Activated T-helper 17 cell treated with anti-CD3 and anti-CD28 coated beads, Interleukin-2, amount 50 U/mL, for 72 hours (primary cell): ENCODE measurements at places on chromosomes 16 and 17. TPM values are rescaled to one million over a fixed set of nuclear protein-coding genes. Genes with fewer than 3 reads are reported as not detected.

- no peak for ATAC-seq
These were observed 160.8 kb downstream of the CA10 start for GRCh38 chr17:51997723-51998122.

- peak; percentile 89 for ATAC-seq
These were observed 180.0 kb upstream of the CACNG3 start for GRCh38 chr16:24075931-24076716.

DNA sequence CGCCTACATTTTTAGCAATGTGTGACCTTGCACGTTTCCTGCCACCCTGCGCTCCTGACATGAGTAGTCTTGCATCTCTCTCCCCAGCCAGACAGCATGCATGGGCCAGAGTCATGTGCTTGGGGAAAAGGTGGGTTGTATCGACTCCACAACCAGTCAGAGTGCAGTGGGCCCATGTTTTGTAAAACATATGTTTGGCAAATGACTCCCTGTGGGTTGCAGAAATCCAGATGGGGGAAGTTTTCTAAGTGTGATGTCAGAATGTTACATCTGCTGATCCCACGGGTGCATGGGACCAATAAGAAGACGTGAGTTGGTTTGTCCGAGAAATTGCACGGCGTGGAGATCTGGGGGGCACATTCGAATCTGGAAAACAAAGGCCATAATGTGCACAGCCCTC is 147.1 kb downstream of the FOXL1 start:
- ATAC-seq, result no peak

DNA sequence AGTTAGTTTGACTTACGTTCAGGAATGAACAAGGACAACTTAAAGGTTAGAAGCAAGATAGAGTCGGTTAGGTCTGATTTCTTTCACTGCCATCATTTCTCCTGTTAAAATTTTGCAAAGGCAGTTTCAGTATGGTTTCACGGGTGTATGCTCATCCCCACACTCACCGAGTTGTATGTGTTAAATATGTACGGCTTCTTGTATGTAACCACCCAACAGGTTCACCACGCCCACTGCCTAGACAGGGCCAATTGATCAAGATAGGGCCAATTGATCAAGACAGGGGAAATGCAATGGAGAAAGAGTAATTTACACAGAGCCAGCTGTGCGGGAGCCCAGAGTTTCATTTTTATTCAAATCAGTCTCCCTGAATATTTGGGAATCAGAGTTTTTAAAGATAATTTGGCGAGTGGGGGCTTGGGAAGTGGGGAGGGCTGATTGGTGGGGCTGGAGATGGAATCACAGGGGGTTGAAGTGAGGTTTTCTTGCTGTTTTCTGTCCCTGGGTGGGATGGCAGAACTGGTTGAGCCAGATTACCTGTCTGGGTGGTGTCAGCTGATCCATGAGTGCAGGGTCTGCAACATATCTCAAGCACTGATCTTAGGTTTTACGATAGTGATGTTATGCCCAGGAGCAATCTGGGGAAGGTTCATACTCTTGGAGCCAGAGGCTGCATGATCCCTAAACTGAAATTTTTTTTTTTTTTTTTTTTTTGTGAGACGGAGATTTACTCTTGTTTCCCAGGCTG is 62.4 kb upstream of the PLCG2 start:
- ATAC-seq, result peak; percentile 59

- ATAC-seq, result no peak
These were observed 181.8 kb upstream of the AXIN2 start for GRCh38 chr17:65743308-65743655.

DNA sequence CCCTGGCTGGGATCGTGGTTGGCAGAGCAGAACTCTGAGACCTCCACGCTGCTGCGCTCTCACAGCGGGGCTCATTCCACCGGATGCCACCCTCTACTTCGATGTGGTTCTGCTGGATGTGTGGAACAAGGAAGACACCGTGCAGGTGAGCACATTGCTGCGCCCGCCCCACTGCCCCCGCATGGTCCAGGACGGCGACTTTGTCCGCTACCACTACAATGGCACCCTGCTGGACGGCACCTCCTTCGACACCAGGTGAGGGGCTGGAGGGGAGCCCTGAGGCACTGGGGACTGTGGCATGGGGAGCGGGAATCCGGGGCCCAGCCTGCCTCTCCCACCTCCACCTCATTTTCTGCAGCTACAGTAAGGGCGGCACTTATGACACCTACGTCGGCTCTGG is 5.2 kb downstream of the FKBP10 start:
- ATAC-seq, result no peak

DNA sequence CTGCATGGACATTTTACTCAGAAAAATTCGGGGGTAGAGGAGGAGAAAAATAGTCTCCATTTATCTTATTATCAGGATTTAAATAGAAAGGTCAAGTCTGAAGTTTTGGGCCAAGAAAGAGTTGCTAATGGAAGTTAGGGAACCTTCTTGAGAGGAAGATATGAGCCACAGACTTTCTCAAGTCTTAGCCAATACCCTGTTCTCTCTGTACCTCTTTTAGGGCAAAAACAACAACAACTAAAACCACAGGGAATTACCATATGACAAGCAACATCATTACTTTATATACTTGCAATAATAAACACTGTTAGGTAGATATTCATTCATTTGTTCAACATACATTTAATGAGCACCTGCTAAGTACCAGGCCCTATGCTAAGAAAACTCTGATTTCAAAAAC is 282.2 kb upstream of the CDH5 start:
- ATAC-seq, result no peak

- ATAC-seq, result no peak
These were observed 507.5 kb upstream of the HSBP1 start for GRCh38 chr16:83300326-83300725.

DNA sequence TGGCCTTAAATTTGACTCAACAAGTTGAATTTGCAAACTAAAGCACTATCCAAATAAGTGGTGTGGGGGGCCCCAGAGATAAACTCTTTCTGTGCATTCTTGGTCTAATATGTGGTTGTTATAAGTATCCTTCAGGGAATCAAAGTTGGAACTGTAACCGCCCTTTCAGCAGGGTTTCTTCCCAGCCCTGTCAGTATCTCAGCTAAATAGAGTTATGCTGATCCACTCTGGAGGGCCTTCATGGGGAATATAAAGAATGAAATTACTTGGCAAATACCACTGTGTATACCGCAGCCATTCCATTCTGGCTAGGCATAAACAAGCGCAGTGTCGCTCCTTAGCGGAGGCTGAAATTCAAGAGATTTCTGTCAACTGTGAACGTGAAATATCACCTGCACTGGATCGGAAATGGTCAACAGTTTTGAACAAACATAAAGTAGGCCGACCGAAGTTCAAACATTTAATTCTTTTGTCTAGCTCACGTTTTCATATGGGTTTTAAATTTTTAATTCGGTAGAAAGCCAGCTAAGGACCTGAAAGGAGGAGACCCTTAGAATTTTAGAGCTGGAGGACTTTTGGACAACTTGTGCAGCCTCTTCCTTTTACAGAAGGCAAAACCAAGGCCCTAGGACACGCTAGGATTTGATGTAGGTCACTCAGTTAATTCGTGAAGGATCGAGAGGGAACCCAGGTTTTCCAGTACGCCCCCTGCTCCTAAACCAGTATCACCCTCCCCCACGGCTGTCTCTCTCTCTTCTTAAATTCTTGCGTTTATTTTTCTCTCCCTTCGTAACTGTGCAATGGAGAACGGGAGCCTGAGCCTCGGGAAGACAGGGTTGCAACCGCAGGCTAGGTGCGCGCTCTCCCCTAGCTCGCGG is 74.7 kb downstream of the CHD9 start:
- ATAC-seq, result no peak

- peak; percentile 78 for ATAC-seq
These were observed 32.7 kb downstream of the ZZEF1 start for GRCh38 chr17:4110152-4110551.

DNA sequence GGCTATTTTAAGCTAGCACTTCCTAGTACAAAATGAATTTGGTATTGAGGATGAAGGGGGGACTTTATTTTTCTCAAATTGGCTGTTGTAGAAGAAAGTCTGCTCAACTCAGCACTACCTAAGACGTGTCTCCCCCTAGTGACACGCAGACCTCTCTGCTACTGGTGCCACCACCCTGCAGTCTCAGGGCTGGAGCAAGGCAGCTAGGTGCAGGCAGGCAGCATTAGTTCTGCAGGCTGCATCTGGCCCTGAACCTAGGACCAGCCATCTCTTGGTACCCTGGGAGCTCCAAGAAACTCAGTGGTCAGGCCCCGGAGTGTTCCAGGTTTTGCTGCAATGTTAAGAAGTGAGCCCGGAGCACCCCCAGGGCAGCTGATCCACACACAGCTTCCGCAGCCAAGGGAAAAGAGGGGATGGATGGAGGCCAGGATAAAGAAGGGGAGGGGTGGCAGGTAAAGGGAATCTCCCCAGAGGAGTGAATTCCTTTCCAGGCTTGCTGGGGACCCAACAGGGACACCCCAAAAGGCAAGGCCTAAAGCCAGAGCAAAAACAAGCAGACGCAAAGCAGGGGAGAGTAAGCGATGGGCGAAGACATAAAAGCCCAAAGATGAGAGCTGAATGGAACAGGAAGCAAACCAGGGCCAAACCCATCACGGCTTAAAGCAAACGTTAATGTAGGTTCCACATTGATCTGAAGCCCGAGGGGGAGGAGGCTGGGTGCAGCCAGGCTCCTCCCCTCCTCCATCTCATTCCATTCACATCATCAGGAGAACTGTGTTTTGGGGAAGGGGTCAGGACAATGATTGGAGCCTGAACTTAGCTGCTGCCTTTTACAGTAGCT is 200.5 kb downstream of the ZFHX3 start:
- no peak for ATAC-seq

GRCh38 chr16:84611041-84611440 is 6.8 kb downstream of the COTL1 start:
- no peak for ATAC-seq

- ATAC-seq, result peak; percentile 84
These were observed 19.1 kb upstream of the COPRS start for GRCh38 chr17:31877911-31878702.

DNA sequence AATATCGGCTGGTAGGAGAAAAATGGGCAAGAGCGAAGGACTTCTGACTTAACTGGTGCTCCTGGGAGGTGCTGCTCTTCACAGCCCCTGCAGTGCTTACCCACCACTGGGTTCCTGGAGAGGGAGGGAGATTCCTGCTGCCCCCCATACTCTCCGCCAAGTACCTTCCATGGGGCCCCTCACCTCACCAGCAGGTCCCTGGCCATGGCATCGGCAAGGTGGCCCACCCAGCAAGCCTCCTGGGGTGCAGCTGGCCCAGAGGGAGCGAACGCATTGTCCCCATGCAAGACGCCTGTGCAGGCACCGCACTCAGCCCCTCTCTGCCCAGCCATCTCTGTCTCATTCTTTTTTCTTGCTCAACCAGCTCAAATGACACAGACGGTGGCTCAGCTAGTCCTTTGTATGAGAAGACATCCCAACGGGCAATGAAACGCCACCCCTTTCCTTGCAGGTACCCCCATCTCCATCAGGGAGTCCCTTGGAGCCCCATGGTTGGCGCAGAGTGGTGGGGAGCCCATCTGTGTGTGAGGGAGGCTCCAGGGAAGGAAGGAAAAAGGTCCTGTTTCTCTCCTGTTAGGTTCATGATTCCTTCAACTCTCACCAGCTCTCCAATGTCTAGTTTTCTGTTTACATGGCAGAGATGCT is 9.6 kb upstream of the ALDH3A1 start:
- no peak for ATAC-seq

GRCh38 chr16:67386861-67387455 is 6.3 kb downstream of the TPPP3 start:
- no peak for ATAC-seq

- ATAC-seq, result no peak
These were observed 2.3 kb upstream of the CBX2 start for GRCh38 chr17:79775632-79776031.

DNA sequence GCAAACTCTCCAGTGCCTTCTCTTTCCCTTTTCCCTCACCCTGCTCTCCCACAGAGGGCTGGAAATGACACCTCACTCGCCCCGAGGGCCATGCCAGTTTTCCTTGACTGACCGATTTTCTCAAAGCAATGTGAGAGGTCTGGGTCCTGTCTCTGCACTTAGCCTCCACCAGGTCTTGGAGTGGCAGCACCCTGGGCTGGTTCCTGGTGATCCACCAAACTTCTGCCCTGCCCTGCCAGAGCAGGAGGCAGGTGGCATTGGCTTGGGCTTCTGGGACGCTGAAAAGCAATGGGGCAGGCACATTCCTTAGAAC is 97.5 kb downstream of the RAB11FIP4 start:
- ATAC-seq, result no peak

DNA sequence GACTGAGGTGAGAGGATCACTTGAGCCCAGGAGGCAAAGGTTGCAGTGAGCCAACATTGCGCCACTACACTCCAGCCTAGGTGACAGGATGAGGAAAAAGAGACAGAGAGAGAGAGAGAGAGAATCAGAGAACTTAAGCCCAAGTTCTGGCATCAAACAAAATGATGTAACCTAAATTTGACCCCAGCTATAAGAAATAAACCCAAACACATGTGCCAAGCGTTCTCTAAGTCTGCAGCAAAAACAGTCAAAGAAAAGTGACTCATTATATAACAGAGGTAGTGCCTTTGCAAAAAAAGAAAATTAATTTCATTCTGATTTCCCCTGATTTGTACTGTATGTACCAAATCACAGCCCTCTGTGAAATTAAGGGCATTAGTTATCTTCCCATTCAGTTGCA is 89.5 kb downstream of the CDH11 start:
- ATAC-seq, result no peak

DNA sequence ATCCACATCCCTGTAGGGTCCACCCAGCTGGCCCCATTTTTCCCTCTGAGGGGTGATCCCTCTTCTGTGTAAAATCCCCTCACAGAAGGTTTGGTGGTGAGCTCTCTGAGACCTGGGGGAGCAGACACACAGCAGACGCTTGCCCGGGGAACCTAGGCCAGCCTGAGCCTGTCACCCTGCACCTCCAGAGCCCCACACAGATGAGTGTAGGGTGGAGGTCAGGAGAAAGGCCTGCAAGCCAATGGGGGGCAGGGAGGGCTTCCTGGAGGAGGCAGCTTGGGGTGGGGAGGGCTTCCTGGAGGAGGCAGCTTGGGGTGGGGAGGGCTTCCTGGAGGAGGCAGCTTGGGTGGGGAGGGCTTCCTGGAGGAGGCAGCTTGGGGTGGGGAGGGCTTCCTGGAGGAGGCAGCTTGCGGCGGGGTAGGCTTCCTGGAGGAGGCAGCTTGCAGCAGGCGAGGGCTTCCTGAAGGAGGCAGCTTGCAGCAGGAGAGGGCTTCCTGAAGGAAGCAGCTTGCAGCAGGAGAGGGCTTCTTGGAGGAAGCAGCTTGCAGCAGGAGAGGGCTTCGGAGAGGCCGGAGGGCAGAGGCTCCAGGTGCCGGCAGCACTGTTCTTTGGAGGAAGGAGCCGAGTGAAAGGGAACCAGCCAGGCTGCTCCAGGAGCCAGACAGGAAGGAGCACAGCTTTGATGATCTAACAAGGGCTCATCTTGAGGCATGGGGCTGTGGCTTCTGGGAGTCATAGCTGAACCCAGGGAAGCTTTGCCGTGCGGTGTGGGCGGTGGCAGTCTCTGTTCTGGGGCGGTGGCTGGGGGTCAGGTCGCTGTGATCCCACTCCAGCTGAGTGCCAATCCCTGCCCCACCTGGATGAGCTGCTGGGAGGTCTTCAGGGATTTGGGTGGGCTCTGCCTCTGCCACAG is 83.7 kb upstream of the ZNF469 start:
- peak; percentile 80 for ATAC-seq

- ATAC-seq, result no peak
These were observed 296.2 kb upstream of the IRX3 start for GRCh38 chr16:54582631-54583250.

Gene ADGRG3
- not detected for total RNA-seq

Gene FBXO39
- not detected for total RNA-seq

Gene GNPTG
- 22.6 TPM for total RNA-seq

Gene PPP1R27
- not detected for total RNA-seq

Gene SDR42E1
- total RNA-seq, result 3.7 TPM

Gene CD7
- 193 TPM for total RNA-seq

Gene NOG
- 0.93 TPM for total RNA-seq

Gene REXO5
- 9.7 TPM for total RNA-seq

Gene PPM1E
- 0.08 TPM for total RNA-seq

Gene ALDOA
- 3,862 TPM for total RNA-seq

Gene PRSS27
- total RNA-seq, result 2.9 TPM

Gene HOXB2
- total RNA-seq, result 2.0 TPM

Gene MYLK3
- 0.58 TPM for total RNA-seq
